Left forelimb (tissue), 1 donor: ENCODE measurements at places on chromosomes 1 and 21.
A peak's percentile ranks its signal among the peaks of the same experiment; 100 is the strongest.

GRCh38 chr1:94608852-94609530 lies 67.4 kb upstream of the F3 start:
- no peak for DNase-seq

GRCh38 chr1:41672173-41672572 lies 187.7 kb upstream of the EDN2 start:
- DNase-seq: no peak

GRCh38 chr1:64974288-64974825 lies 8.0 kb upstream of the JAK1 start:
- DNase-seq: no peak

- DNase-seq: peak; percentile 63
These were observed 10.8 kb upstream of the TMEM52 start for GRCh38 chr1:1929639-1930545.

DNA sequence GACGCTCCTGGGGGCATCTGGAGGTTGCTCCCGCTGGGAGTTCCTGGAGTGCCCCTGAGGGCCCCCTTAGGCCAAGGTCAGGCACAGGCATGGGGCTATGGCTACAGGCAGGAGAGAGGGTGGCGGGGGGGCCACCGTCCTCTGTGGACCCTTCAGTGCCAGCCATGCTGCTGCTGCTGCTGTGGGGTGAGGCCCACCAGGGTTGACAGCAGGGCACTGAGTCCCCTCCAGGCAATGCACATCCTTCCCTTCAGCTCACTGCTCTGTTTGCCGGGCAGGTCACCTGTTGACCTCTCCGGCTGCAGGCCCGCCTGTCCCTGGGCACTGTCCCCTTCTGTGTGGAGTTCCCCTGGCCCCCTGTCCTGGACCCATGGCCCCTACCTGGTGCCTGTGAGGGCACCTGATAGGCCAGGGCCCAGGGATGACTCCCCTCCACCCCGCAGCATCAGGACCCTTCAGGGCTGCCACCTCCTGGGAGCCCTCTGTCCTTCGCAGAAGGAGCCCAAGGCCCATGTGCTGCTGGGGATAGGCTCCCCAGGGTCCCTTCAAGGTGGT lies 34.1 kb upstream of the ADARB1 start:
- peak; percentile 61 for DNase-seq

DNA sequence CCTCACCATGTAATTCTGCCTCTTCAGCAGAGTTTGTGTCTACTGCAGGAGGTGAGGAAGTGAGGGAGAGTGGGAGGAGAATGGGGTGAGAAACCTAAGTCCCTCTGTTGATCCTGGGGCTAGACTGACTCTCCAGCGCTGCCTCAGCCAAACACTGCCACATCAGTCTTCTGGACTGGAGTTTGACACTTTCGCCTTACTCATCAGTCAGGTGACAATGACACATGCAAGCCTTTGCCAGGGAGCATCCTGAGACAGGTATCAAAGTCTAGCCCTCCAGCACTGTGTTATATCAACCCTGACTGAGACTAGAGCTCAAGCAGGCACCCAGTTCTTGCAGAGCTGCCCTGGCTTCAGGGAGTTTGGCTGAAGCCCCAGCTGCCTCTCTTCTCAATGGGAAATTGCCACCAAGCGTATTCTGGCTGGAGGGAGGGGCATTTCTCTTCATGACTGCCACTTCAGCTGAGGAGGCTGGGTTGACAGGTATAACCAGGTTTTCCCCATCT lies 33.3 kb upstream of the SUCO start:
- no peak for DNase-seq

- DNase-seq: no peak
These were observed 493 bp upstream of the ELOA start for GRCh38 chr1:23742670-23743286.

GRCh38 chr1:176051902-176052518 lies 155.1 kb downstream of the COP1 start:
- no peak for DNase-seq

GRCh38 chr21:21332492-21332891 lies 334.3 kb downstream of the NCAM2 start:
- DNase-seq: no peak

DNA sequence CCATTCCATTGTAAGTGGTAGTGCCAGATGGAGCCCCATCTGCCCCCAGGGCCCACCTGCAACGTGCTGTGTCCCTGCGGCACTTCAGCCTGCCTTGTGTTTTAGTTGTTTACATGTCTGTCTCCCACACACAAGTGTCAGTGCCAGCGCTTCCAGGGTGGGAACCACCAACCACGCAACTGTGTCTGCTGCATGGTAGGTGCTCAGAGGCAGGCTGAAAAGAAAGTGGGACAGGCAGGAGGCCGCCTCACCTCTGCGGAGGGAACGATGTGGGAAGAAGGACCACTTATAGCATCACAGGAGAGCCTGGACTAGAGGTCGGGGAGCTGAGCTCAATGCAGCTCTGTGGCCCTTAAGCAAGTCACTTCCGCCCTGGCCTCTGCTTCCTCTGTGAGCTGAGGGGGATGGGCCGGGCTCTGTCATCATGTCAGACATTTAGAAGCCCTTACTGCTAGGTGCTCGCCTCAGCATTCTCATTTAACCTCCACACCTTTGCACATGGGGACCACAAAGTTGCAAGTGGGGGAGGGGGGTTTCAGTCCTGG lies 17.9 kb downstream of the SLC9A1 start:
- DNase-seq: no peak

DNA sequence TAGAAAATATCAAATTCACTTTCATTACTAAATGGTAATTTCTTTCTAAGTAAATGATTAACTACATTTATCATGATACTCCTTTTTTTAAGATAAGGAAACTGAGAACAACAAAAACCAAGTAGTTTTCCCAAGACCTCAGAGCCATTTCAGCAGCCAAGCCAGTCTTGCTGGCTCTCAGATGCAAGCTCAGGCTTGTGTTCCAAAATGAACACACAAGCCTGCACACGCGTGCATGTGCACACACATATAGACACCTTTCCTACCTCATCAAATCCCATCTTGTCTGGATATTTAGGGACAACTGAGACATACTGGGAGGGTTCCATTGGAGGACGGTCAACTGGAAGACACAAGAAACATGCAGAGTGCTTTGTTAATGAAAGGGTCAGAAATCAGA lies 83.0 kb downstream of the COLGALT2 start:
- no peak for DNase-seq

GRCh38 chr1:39900662-39901463 lies 854 bp downstream of the MYCL start:
- DNase-seq: no peak

GRCh38 chr1:168772428-168773060 lies 43.5 kb upstream of the DPT start:
- DNase-seq: no peak

GRCh38 chr1:222009105-222009730 lies 267.3 kb upstream of the DUSP10 start:
- DNase-seq: no peak

DNA sequence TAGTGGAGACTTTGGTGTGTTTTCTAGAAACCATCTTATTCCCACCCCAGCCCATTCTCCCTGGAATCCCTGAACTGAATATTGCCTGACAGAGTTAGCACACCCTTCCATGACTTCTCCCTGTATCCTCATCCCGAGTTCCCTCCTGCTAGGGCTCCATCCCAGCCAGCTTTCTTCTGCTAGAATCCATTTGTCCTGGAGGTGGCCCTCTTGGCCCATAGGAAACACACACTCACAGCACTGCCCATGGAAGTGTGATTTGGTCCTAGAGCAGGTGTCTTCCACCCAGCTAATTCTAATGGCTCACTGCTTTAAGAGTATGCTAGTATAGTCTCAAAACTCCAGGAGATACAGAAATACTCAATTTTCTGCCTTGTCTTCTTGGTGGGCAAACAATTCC lies 4.1 kb downstream of the KRTAP15-1 start:
- DNase-seq: no peak

DNA sequence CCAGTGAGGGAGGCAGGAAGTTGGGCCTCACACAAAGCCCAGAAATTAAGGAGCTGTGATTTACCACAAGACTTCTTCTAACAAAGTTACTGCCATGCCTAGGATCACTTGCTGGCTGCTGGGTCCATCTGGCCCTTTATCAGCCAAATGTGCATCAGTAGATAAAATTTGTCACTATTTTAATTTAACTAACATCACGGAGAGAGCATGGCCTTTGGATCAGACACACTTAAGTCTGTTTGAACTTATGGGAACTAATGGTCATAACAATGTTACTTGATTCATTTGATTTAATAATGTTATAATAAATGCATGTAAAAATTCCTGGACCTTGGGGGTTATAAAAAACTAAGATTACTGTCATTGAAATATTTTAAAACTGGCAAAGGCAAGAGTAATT lies 67.2 kb upstream of the CCDC190 start:
- no peak for DNase-seq

- no peak for DNase-seq
These were observed 213.9 kb downstream of the DSCAM start for GRCh38 chr21:40633048-40633447.

DNA sequence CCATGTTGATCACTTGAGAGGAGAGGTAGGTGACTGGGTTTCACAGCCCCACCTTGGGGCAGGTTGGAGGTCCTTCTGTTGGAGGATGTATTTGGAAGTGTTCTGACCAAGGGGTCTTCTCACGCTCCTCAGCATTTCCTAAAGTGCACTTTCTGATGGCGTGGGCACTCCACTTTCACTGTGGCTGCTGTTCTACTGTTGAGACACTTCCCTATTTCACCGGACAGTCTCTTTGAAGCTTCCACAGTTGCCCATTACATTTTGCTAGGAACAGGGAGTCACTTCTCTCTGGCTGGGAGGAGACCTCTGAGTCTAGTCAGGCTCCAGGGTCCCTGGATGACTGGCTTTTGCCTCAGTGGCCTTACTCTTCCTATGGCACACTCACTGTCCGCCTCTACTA lies 180.0 kb upstream of the LMO4 start:
- DNase-seq: peak; percentile 44

DNA sequence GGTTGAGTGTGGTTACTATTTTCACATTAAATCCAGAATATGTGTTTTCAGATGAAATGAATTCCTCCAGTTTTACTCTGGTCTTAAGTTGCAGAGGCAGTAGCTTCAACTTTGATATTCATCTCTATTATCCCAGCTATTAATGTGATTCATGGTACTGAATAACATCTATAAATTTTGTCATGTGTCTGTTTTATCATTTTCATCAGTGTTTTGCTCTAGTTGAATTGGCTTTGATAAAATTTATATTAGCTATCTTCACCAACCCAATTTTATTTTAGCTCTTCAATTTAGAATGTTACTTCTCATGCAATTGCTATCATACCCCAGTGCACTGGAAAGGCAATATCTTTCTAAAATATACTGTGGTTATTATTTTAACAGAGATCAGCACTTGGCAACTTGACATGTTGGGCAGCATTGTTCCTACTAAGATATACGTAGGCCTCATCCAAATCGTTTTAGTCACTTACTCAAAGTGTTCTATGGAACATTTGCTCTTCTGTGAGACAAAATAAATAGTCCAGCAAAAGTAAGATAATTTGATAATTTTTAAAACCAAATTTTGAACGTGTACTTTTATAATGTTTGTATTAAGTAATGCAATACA lies 184.3 kb downstream of the NCAM2 start:
- no peak for DNase-seq

GRCh38 chr21:27333096-27333495 lies 366.2 kb upstream of the ADAMTS5 start:
- DNase-seq: no peak

DNA sequence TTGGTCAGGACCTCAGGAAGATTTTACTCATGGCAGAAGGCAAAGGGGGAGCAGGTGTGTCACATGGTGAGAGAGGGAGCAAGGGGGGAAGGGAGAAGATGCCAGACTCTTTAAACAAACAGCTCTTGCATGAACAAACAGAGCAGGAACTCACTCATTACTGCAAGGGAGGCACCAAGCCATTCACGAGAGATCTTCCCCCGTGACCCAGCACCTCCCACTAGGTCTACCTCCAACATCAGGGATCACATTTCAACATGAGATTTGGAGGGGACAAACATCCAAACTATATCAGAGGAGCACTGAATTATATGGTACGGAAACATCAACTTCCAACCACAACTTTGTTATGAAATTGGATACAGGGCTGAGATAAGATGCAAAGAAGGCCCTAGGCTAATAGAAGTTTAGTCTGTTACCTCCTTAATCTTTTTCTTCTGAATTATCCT lies 164.9 kb downstream of the ST6GALNAC3 start:
- DNase-seq: no peak

DNA sequence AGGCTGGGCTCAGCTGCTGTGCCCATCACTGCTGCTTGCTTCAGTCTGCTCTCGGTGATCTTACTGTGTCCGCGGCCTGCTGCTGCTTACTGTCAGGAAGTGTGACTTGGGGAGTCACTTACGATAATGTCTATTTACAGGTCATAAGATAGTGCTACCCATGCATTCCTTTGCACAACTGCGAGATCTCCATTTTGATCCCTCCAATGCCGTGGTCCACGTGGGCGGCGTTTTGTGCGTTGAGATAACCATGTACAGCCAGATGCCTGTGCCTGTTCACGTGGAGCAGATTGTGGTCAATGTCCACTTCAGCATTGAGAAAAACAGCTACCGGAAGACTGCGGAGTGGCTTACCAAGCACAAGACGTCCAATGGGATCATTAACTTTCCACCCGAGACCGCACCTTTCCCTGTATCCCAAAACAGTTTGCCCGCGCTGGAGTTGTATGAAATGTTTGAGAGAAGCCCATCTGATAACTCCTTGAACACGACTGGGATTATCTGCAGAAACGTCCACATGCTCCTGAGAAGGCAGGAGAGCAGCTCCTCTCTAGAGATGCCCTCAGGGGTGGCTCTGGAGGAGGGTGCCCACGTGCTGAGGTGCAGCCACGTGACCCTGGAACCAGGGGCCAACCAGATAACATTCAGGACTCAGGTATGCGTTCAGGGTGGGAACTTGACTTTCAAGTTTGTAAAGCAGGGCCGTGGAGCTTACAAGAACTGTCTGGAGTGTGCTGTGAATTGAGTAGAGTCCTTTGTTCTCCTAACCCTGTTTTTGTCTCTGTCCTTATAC lies 24.4 kb upstream of the PWP2 start:
- DNase-seq: no peak

DNA sequence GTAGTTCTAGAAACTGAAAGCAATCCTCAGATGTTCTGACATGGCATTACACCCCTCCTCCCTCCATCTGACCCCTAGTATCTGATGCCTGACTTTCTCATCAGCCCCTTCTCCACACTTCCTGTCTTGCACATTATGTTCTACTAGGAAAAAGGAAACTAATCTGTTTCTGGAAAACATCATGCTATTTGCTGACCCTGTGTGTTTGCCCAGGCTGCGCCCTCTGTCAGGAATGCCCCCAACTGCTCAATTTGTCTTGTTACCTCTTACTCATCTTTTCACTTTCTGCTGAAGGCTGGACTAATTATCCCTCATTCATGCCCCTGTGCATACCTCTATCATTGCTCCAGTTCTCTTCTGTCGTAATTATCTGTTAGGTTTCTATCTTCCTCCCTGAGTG lies 37.5 kb upstream of the DAB1 start:
- DNase-seq: no peak
